ENCODE measurements at places on chromosomes 1 and 21.
A peak's percentile ranks its signal among the peaks of the same experiment; 100 is the strongest.

DNA sequence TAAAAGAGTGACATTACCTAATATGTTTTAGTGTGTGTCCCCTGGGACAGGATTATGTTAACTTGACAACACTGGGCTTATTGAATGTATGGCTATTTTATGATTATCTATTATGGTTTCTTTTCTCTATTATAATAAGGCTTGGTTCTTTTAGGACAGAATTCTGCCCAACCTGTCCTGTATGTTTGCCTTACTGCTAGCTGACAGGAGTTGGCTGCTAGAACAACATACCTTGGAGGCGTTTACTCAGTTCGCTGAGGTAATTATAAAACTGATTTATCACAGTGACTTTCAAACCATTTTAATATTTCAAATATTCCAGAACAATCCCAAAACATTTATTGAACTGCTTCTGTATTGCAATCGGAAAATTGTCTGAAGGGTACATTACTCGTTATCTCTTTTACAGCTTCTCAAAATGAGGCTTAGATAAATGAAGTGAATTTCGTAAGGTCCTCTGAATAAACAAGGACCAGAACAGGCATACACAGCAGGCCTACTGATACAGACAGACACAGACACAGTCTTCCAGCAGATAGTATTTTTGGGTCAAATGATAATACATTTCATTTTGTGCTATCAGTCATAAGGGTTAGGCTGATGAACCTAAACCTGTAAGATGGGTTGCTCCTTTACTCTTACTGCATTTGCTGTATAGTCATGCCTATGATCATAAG is 44.2 kb downstream of the SCYL3 start:
- DNase-seq = no peak

- no peak for DNase-seq
Measured at GRCh38 chr1:153362187-153362775, 4.6 kb downstream of the S100A9 start.

GRCh38 chr21:32336711-32337110 is 38.1 kb downstream of the MRAP start:
- no peak for DNase-seq

- DNase-seq = no peak
Measured at GRCh38 chr1:99737016-99737415, 29.4 kb downstream of the FRRS1 start.

DNA sequence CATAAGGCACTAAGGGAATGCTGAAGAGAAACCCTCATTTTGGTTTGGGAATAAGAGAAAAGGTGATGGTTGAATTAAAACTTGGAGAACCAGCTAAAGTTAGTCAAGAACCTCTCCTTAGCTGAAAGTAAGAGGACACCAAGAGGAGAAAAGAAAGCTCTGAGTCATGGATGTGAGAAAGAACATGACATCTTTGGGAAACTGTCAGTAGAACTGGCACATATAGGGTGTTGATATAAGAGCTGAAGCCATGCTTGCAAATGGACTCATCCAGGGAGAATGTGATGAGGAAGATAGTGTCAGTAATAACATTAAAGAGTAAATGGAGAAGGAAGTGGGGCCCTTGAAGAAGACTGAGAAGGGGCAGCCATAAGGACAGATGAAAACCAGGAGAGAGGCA is 54.3 kb downstream of the LRRC8C start:
- no peak for DNase-seq

GRCh38 chr1:233294913-233295236 is 650 bp downstream of the PCNX2 start:
- peak; percentile 33 for DNase-seq

GRCh38 chr1:246508897-246509688 is 2.0 kb upstream of the SMYD3 start:
- no peak for DNase-seq

DNA sequence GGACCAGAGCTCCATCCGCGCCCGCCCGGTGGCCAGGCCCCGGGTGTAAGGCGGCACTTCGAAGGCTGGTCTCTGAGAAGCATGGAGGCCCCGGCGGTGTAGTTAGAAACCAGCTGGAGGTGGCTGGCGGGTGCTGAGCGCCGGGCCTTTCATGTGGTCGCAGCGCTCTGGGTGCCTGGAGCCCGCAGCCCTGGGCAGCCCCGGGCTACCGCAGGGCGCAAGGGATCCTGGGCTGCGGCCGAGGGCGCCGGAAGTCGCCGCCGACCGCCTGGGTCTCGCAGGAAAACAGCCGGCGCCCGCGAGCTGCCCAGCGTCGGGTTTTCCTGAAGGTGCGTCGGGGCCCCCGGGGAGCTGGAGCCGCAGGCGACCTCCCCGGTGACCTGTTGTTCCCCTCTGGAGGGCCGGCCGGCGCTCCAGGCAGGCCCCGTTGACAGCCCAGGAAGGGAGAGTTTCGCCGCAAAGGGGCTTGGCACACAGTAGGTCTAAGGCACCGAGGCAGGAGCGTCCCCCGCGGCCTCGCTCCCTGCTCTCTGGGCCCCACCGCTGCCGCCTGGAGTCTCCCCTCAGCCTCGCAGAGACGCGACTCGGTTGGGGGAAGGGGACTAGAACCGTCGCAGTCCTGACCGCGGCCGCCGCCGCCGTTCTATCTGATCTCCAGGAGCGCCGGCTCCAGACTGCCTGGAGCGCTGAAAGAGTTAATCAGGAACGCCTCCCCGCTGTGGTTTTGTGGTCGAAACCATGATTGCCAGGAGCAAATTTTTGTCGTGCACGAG is 2.7 kb downstream of the GRHL3 start:
- peak; percentile 79 for DNase-seq

DNA sequence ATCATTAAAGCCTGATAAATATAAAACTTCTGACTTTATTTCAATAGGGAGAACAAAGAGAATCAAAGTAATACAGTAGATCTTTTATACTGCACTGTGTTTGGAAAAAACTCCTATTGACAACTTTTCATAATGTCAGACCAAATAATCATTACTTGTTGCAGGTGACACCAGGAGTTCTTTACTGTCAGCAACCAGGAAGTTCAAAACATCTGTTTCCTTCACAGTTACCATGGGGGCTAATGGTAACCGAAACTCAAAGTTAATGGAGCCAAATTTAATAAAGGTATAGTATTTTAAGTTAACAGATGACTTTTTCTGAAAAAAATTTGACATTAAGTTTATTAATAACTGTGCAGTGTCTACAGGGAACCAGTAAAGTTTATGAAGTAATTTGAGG is 10.6 kb downstream of the EFCAB7 start:
- no peak for DNase-seq

Measured in stimulated activated CD4-positive, alpha-beta T cell treated with anti-CD3 and anti-CD28 coated beads, Interleukin-1b, Interleukin-23, amount 100 ng/mL, for 48 hours (primary cell).